ENCODE measurements at places on chromosomes 7 and 10. TPM values are rescaled to one million over a fixed set of nuclear protein-coding genes. Genes with fewer than 3 reads are reported as not detected.

GRCh38 chr10:129049501-129049900 is 417.5 kb upstream of the MGMT start:
- no peak for DNase-seq

TUBAL3 gene
- not detected for total RNA-seq

DNA sequence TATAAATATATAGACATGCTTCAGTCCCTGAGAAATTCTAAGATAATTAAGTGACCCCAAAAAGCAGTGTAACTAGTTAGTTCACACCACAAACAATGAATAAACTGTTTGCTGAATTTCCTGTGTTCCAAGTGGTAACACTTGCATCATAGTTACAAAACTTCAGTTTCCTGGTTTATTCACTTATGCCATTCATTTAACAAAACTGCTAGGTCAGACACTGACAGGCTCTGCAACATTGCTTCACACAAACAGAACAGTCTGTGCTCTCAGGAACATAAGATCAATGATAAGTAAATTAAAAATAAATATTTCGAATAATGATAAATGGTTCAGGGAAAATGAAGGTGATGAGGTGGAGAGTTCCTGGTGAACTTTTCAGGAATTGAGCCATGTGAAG is 133.3 kb upstream of the NAMPT start:
- no peak for DNase-seq

DNA sequence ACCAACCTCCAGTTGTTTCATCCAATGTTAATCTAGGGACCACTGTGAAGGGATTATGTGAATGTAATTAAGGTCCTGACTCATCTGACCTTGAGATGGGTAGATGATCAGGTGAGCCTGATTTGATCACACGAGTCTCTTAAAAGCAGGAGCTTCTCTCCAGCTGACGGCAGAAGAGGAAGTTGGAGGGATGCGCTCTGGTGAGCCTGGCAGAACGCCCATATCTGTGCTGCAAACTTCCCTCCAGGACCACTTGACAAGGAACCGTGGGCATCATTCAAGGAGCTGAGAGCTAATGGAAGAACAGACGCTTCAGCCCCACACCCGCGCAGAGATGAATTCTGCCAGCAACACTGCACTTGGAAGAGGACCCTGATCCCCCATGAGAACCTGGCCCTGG is 642.4 kb downstream of the TNS3 start:
- DNase-seq, result no peak

DNA sequence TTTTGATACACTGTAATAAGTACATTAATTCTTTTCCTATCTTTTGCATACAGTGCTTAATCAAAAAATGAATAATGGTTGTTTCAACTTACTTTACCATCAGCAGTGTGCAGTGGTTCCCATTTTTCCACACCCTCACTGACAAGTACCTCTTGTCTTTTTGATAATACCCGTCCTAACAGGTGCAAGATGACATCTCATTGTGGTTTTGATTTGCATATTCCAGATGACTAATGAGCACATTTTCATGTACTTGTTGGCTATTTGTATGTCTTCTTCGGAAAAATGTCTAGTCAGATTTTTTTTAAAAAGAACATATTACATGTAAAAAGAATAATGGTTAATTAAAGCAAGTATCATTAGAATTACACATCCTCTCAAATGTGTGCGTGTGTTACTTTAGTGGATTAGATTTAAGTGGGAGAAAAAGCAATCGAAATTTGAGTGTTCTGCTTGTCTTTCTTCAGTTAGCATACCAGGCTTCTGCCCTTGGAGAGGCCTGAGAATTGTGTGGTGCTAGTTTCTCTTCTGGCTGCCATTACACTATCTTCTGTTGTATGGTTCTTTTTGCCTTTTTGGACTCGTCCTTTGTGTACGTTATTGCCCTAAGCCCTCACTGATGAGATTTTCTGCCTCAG is 291.2 kb downstream of the AUTS2 start:
- DNase-seq, result no peak

GRCh38 chr7:40733578-40733977 is 598.8 kb downstream of the SUGCT start:
- no peak for DNase-seq

DNA sequence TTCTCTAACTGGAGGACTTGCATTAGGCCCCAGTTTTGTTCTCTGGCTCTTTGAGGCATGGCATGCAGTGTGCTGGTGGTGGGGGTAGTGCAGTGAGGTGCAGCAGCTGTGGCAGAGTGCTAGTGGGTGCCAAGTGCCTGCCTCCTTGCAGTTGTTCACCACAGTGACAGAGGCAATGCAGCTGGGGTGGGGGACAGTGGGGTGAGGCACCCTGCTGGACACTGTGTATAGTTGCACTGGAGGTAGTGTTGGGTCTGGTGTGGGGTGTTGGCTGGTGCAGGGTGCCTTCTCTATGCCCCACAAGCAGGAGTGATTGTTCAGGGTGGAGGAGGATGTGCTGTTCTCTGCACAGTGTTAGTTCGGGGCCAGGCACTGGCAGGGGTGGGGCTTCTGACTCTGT is 21.7 kb upstream of the KEL start:
- no peak for DNase-seq

DNA sequence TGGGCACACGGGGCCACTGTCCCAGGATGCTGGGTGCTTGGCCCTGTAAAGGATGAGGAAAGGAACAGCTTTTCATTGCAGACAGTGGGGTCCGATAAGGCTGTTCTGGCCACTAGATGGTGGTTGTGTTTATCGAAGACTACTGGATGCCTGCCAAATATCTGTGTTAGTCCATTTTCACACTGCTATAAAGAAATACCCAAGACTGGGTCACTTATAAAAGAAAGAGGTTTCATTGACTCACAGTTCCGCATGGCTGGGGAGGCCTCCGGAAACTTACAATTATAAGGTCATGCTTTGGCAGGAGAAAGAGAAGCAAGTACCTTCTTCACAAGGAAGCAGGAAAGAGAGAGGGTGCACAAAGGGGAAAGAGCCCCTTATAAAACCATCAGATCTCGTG is 32.2 kb upstream of the GARS1 start:
- DNase-seq, result no peak

STEAP1B gene
- not detected for total RNA-seq

- no peak for DNase-seq
Observed at GRCh38 chr7:95886501-95887090, 114.2 kb downstream of the DYNC1I1 start.

- no peak for DNase-seq
Observed at GRCh38 chr7:33837356-33837851, 67.9 kb upstream of the BMPER start.

DNA sequence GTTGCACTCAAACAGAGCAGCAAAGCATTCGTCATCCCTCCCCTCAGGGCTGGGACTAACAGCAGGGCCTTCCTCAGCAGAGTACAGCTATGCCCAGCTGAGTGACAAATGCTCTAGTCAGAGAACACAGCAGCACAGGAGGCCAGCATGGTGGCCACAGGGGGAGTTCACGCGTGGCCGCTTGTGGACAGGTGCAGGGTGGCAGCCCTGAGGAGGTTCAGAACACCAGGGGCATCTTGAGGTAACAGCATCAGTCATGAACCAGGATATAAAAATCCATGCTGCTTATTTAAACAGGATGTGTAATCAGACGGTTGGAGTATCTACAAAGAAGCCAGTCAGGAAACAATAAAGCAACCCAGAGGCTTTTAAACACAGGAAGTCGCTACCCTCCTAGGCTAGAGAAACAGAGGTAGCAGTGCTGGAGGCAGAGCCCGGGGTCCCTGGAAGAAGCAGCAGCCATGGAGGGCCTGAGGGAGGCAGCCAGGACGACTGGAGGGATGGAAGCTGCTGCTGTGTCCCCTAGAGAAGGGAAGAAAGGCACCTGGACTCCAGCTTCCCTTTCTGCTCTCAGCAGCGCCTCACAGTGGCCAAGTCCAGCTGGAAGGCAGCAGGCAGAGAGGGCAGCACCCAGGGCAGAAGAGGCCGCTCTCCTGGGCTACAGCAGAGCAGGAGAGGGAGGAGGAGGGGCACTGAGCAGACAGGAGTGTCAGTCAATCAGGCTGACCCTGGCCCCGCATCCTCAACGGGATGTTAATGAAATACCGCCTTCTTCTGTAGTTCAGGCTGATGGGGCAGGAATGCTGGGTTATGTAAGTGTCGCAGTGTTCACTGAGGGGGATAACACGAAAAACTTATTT is 70.8 kb upstream of the UCN3 start:
- DNase-seq, result peak; percentile 75

TMEM140 gene
- total RNA-seq, result 13.6 TPM

DNA sequence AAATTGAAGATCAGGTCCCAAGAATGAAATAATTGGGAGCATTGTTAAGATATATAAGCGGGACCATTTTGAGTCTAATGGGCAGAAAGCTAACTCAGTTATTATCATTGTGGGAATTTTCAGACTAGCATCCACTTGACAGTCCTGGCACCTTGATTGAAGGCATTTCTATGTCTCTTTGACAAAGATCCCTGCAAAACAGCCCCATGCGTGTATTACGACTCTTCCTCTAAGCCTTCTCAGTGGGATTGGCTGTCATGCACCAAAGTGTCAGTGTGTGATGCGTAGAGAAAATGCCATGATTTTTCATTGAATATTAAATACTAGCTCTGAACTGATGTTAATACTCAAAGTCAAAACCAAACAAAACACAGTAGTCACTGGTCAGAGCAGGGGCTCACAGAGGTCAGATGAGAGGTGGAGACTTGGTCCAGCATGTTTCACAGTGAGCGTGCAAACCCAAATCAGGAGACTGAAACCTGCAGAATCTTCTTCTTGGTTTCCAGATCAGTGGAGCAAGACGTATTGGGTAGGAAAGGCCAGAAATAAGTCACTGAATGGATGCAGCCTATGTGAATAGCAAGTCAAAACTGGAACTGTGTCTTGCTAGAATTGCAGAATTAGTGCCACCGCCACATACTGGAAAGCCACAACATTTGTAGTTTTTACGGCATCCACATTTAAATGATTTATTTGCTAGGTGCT is 303.6 kb upstream of the AKR1E2 start:
- no peak for DNase-seq

SLF2 gene
- total RNA-seq, result 67.1 TPM

- no peak for DNase-seq
Observed at GRCh38 chr7:55070271-55070743, 51.5 kb downstream of the EGFR start.

DNA sequence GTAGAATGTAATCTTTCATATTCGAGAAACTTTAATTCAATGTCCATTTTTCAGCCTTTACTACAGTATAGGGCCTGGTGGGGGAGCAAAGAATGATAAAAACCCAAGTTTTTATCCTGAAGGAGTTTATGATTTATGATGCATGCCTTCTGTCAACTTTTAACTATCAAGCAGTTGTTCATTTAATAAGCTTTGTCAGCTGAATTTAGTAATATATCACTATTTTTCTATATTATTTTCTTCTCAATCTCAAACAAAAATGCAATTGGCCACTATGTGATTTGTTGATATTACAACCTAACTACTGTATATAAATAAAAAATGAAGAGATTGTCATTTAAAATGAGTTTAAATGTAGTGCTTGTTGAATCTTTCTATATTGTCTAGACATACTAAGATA is 2.4 kb downstream of the NUP42 start:
- no peak for DNase-seq

GRCh38 chr7:29284696-29285443 is 90.3 kb downstream of the CHN2 start:
- no peak for DNase-seq

GRCh38 chr7:27152816-27153442 is 546 bp upstream of the HOXA3 start:
- DNase-seq, result peak; percentile 42

DNA sequence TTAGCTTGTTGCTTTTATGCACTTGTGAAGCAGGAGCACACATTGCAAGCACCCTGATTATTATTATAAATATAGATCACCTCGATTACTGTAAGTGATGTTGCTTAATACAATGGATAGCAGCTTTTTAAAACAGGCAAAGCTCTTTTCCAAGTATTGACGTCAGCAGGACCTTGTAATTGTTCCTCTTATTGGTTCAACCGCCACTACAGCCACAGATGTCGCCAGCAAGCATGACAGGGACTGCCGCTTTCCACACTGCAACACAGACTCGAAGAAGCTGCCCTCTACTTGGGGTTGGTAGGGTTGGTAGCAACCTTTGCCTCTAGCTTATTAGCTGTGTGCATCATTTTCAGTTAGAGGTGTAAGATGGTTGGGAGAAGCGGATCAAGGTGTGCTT is 167.6 kb downstream of the ZNF365 start:
- no peak for DNase-seq

Measured in activated naive CD4-positive, alpha-beta T cell treated with anti-CD3 and anti-CD28 coated beads, Interleukin-2, amount 50 U/mL, for 72 hours (primary cell).